T follicular helper cell (primary cell): ENCODE measurements at places on chromosomes 16 and 17.

DNA sequence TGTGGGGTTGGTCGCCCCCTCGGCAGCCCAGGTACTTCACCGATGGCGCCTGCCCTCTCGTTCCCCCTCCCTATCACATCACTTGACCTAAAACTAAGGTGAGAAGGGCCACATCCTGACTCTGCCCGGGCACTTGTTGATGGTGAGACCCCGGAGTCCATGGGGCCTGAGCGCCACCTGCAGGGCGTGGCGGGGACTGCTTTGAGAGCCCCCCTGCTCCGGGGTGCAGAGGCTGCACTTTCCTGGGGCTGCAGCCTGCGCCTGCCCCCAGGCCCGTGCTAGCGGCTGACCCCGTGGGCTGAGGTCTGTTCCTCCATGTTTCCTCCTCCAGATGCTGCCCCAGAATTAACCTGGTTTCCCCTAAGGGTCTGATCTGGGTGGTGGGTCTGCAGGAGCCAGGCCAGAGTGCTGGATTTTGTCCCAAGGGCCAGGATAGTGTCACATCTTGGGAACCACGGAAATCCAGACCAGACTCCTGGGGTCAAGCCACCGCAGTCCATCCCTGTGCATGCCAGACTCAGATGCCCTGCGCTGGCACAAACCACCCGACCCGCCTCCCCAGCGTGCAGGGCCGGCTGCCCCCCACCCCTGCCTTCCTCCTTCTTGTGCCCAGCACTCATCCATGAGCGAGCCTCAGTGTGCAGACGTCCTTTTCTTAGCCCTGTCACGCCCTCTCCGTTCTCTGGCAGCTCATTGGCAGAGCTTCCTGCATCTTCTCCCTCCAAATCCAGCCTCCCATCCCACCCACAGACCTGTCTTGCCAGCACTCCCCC lies 2.7 kb downstream of the NDUFAF8 start:
- peak; percentile 36 for DNase-seq

- no peak for DNase-seq
Measured at GRCh38 chr16:47503936-47504335, 42.8 kb downstream of the PHKB start.

GRCh38 chr17:6215071-6216035 lies 145.2 kb downstream of the WSCD1 start:
- DNase-seq = no peak

- DNase-seq = peak; percentile 18
Measured at GRCh38 chr17:63446753-63447470, 806 bp upstream of the CYB561 start.

DNA sequence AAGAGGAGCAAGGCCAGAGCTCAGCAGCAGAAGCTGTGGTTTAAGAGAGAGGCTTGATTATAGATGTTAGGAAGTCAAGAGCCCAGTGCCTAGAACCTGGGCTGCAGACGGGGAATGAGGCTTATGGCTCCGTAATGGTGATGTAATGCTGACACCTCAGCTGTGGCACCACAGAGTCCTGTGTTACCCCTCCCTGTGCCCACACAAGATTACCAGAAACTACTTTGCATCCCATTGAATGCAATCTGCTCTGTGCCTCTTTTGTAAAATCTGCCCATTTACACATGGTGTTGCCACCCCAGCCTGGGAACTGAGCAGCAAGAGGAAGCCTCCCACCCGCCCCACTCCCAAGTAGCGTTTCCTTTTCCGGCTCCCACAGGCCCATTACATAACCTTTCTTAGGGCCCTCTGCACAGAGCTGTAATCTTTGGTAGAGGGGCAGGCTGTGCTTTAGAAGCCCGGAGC lies 57.0 kb downstream of the PITPNC1 start:
- DNase-seq = peak; percentile 58

DNA sequence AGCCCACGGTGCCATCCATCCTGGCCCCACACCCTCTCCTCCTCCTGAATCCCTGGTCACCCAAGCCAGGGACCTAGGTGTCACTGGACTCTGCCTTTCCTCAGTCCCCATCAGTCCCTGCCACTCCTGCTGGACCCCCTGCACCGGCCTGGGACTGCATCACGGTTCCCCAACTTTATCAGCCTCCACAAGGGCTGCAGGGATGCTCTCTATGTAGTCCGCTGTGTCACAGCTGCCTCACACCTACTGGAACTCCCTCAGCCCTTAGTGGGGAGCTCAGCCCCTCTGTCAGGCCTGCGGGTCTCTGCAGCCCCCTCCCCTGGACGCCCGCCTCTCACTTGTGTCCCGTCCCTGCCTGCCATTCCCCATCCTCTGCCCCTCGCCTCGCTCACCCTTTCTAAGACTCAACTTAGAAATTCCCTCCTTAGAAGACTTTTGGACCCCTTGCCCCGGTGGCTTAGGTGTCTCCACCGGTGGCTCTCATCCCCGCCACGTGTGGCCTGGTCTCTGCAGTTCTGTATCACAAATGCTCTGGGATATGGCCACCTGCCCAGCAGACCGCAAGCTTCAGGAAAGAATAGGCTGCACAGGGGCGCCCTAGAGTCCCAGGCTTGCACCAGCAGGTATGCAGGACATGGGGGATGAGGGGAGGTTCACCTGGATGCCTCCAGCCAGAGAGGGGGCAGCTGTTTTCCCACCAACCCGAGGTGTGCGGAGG lies 62.9 kb downstream of the PRMT7 start:
- DNase-seq = no peak

DNA sequence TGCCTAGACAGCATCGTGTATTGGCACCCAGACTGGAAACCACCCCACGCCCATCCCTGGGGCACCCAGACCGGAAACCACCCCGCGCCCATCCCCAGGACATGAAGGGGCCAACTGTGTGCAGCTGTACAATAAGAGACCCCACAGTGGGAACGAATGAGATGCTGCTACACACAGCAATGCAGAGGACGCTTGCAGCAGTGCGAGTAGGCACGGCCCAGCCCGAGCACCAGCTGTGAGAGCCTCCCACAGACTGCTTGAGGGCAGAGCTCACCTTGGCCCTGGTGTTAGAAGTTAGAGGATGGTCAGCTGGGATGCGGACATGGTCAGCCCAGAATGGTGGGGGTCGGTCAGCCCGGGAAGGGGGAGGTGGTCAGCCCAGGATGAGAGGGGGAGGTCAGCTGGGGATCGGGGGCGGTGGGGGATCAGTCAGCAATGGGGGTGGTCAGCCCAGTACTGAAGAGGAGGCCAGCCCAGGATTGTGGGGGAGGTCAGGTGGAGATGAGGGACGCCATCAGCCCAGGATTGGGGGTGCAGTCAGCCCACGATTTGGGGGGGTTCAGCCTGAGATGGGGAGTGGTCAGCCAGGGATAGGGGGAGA lies 340.0 kb downstream of the C16orf95 start:
- no peak for DNase-seq

DNA sequence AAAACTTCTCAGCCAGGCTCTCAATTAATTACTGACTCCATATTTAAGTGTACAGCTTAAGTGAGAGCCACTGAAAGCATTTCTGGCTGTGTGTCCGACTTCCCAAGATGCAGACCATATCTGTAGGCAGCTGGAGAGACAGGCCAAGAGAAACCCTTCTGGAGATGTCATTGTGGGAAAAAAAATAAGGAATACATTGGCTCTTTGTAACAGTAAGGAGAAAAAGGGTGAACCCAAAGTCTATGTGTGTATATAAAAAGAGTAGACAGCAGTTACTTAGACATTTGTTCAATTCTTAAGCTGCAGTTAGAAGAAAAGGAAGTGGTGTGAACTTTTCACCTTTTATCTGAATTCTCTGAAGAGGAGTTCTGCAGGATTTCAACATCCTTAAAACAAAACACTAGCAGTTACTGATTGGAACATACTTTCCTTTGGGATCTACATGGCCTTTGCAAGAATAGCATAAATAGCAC lies 21.7 kb downstream of the FAM117A start:
- DNase-seq = no peak

DNA sequence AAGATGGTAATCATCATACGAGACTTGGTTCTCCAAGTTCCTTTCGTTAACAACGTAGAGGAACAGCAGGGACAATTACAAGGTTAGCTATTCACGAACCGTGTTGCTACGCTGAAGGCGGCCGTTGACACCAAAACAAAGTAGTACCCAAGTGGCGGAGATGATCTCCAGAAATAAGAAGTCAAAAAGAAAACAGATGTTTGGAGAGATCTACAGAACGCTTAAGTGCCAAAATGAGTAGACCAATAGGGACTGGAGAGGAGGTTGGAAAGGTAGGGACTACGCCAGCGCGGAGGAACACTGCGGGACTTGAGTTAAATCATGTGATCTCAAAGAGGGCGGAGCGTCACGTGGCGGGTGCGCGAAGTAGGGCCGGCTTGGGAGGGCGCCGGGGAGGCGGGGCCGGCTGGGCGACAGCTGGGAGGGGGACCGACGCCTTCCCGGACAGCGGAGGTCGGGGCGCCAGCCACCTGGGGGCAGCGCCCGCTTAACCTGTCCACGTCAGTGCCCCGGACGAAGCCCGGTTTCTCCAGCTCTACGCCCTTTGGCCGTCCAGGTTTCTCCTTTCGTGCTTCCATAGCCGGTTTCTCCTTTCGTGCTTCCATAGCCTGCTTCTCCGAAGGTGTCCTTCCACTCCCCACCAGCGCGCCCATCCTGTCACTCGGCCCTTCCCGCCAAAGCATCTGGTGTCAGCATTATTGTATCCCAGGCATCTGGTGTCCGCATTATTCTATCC lies 636 bp upstream of the GABARAP start:
- DNase-seq = peak; percentile 91

DNA sequence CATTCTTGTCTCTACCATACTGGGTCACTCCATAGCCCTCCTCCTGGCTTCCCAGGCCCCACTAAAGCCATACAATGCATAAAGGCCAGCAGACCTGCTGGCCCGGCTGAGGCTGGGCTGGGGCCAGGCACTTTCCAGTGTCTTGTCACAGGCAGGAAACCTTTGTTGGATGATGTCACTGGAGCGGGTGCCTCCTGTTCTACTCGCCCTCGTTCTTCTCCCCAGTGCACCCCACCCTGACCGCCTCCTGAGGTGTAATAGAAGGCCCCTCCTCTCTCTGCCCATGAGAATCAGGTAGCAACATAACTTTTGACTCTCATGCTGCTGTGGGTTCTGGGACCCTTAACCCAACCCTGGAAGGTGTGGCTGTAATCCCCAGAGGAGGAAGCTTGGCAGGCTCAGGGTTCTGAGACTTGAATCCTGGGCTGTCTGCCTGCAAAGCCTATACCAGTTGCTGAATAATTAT lies 54.2 kb upstream of the IL34 start:
- no peak for DNase-seq

- DNase-seq = no peak
Measured at GRCh38 chr16:745739-746138, 4.9 kb upstream of the CIAO3 start.

- no peak for DNase-seq
Measured at GRCh38 chr16:69745959-69746358, 8.8 kb downstream of the NOB1 start.

DNA sequence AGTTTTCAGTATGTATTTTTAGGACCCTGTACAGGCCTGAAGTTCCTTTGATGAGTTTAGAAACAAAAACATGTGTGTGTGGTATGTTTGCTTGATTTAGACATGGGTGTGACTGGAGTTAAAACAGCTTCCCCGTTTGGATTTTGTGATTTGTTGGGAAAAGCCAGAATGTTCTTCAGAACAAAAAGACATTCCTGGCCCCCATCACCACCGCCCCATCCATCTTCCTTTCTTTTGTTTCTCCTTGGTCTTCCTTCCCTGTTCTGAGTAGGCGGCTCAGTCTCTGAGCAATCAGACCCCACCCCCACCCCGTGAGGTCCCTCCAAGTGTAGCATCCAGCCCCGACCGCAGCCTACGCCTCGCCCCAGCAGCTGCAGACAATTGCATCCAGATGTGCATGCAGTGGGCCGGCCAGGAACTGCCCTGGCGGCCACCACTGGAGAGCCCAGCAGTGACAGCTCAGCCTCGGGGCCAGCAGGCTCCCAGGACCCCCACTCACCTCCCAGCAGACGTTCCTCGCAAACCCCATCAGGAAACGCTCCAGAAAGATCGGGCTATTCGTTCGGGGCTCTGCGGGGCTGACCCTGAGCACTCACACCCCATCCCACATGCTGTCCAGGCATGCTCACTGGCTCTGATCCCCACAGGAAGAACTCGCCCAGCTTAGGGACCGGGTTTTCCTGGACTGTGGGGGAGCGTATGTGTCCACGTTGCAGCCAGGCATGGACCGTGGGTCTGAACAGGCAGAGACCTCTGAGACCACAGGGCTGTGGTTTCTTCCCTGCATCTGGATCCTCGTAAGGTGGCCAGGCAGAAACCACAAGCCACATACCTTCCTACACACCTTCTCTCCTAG lies 99.8 kb upstream of the CDH5 start:
- DNase-seq = no peak

- no peak for DNase-seq
Measured at GRCh38 chr17:46822388-46822921, 4.0 kb upstream of the WNT3 start.

- no peak for DNase-seq
Measured at GRCh38 chr16:81885976-81886586, 107.0 kb downstream of the PLCG2 start.

- DNase-seq = no peak
Measured at GRCh38 chr16:57530522-57531252, 5.7 kb downstream of the CCDC102A start.

DNA sequence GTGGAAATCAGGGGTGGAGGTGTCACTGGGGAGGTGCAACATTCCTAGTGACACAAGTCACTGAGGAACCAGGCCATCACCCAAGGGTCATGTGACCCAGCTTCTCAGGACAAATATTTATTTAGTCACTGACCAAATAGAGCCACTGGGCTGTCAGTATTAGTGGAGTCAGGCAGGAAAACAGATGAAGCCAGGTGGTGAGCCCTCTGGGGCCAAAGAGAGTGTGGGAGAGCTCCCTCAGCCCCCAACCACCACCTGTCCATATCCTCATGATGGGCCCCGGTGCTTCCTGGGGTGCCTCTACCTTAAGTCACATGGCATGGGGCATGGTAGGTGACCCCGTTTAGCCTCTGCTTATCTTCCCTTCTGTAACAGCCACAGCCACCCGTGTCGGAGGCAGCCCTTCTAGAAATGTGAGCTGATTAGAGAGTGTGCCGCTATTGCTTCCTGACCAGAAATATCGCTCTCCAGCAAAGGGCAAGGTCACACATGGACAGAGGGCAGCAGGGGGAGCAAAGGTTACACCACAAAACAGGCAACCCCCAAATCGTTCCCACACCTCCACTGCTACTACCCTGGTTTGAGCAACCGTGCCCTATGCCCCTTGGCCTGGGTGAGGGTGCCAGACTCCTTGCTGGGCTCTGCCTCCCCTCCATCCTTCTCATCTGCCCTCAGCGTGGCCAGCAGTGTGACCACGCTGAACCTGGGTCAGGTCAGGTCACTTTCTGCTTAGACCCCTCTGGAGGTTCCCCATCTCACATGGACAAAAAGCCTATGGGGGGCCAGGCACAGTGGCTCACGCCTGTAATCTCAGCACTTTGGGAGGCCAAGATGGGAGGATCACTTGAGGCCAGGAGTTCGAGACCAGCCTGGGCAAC lies 8.6 kb upstream of the AKTIP start:
- no peak for DNase-seq

GRCh38 chr16:81004646-81005353 lies 1.9 kb downstream of the CMC2 start:
- no peak for DNase-seq

- no peak for DNase-seq
Measured at GRCh38 chr17:57405491-57406072, 149.3 kb downstream of the MSI2 start.

DNA sequence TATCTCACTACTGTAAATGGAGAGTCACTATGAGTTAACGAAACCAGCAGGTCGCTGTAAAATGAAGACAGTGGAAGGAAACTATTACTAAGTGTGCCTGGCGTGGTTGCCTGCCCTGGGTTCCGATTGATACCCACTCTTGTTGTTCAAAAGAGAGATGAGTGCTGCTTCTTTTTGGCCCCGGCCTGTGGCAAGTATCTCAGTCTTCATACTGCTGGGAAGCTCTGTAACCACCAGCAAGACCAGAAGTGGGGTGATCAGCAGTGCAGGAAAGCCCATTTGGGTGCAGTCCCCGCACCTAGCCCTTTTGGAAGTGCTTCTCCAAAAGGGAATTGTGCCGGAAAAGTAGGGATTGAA lies 104.5 kb downstream of the SNX29 start:
- no peak for DNase-seq
